Head of caudate nucleus (tissue), 42 donors: ENCODE measurements at places on chromosomes 6 and 20.

GRCh38 chr6:63543982-63544381 lies 28.3 kb upstream of the LOC128125822 start:
- no peak for DNase-seq

GRCh38 chr6:37985355-37985754 lies 165.8 kb downstream of the ZFAND3 start:
- DNase-seq = no peak

DNA sequence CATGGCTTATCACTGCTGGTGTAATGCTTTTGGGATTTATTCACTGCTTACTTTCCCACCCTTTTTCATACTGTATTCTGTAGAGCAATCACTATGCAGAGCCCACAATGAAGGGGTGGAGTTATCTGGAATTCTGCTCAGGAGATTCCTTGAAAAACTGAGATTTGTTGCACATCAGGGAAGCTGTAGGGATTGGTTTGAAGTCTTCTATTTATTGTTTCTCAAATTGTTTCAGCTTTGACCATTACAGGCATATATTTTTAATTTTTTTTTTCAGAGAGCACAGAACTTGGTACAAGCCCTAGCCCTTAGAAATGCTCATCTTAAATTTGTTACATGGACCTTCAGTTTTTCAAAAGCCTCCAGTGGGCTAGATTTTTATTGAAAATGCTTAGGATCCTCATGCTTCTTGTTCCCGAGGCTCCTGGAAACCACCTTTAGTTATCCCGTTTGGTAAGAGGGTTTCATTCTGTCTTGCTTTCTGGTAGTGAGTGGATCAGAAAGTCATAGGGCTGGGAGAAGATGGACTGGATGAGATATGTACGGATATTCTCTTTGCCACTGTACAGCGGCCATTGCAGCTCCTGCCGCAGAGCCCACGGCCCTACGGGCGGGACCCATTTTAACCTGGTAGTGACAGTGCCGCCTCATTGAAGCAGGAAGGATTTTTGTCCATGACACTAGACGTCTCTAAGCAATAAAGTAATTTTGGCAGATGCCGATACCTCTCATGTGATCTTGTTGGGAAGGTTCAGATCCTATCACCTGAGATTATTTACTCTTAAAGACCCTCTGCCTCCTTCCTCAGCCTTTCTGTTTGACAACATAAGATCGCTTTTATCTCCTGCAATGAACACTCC lies 45.3 kb upstream of the ZNF184 start:
- no peak for DNase-seq

DNA sequence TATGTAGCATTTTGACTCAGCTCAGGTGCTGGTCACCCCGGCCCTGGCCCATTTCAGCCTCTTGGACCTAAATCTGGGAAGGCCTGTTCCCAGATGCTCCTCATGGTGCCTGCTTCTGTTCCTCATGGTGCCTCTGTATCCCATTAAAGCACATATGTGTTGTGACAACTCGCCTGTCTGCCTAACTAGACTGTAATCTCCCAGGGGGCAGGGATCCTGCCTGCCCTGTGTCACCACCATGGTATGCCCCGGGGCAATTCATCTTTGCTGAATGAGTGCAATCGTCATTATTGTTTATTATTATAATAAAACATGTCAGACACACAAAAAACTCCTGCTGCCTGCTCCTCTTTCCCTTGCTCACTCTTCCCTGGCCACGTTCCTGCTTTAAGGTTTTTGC lies 62.0 kb downstream of the ZFP64 start:
- DNase-seq = no peak

DNA sequence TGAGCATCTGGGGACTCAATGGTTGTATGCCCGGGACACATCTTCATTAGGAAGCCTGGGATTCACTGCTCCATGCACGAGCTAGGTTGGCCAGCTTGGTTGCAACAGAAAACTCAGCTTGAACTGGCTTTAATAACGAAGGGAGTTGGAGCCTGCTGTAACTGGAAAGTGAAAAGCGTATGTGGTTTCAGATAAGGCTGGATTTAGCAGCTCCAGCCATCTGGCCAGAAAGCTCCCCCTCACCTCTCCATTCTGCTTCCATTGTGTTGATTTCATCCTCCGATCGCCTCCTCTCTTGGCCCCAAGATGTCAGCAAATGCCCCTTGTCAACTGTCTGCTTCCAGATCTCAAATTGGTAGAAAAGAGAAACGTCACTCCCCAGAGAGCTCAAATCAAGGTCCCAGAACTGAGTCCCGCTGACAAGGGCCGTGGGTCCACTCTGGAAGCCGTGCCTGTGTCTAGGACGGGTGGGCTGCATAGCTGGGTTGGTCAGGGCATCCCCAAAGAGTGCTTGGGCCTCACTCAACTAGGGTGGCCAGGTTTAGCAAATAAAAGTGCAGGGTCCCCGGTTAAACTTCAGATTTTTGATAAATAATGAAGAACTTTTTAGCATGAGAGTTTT lies 117.0 kb upstream of the PMEPA1 start:
- DNase-seq = no peak

GRCh38 chr6:121592261-121592935 lies 157.0 kb downstream of the GJA1 start:
- DNase-seq = no peak

GRCh38 chr6:95279616-95280015 lies 297.7 kb upstream of the MANEA start:
- no peak for DNase-seq

- DNase-seq = no peak
Observed at GRCh38 chr6:167685654-167686053, 141.1 kb upstream of the AFDN start.

GRCh38 chr6:157450931-157451742 lies 70.1 kb downstream of the ZDHHC14 start:
- DNase-seq = no peak

DNA sequence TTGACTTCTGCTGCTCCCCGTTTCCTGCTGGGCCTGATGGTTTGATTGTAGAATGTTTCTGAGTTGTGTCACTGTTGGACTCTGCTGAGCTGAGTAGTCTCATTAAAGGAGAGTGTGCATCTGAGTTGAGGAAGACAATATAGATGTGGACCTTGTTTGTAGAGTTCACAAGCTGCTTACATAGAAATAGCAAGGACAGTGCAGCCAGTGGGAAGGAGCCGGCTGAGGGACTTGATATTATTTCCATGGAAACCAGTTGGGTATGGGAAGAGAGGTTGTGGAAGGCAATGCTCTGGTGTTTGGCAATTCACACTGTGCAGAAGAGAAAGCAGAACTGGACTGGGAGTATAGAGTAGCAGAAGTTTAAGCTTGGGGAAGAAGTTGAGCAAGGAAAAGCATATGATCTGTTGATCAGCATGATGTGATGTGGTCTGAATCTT lies 14.8 kb downstream of the IGF2R start:
- no peak for DNase-seq

GRCh38 chr6:24775520-24776058 lies 852 bp downstream of the GMNN start:
- DNase-seq = no peak

- no peak for DNase-seq
Observed at GRCh38 chr6:170190046-170190445, 100.8 kb downstream of the DLL1 start.

DNA sequence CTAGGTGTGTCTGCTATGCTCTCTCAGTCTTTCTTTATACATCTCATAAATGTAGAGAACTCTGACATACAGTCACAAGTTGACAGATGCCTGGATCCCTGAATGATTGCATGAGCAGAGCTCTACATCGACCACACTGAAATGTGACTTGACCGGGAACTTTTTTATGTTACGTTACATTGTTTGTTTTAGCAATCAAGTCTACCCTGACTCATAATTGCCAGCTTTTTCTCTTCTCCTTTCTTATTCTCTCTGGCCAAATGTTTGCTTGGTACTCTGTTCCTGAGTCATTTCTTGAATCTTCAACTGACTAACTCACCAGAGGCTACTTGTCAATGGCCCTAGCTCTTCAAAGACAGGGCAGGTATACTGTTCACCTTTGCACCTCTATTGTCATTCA lies 213.6 kb upstream of the DTNBP1 start:
- DNase-seq = no peak

- no peak for DNase-seq
Observed at GRCh38 chr6:168441434-168442391, 729 bp downstream of the SMOC2 start.

DNA sequence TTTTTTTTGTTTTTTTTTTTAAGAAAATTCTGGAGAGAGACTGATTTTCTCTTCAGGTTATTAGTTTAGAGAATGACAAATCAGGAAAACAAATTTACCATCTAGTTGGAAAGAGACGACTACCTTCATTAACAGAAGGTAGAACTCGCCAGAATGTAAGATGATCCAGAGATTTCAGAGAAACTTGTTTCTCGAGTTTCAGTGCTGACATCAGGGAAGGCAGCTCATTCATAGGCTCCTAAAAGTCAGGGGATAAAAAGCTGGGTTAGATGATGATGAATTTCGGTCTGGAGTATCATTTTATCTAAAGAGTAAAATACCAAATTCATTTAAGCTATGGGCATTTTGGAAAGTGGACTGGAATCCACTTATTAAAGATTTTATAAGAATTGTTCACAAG lies 27.9 kb downstream of the ZNF334 start:
- no peak for DNase-seq

GRCh38 chr6:38775870-38776269 lies 60.8 kb downstream of the DNAH8 start:
- DNase-seq = no peak

DNA sequence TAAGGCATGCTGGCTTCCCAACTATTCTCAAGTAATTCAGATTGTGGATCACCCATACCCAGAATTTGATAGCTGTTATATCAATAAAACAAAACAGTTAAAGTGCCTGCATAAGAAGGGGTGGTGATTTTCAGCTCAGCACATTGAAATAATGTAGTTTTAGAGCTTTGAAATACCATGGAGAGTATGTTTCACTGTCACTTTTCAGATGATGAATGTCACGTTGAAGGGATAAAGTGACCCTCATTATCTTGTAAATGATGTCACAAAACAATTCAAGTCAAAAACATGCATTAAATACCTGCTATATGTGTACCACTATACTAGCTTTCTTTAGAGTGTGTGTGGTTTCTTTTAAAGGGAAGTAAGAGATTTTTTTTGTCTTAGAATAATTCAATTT lies 27.6 kb downstream of the MLIP start:
- no peak for DNase-seq

DNA sequence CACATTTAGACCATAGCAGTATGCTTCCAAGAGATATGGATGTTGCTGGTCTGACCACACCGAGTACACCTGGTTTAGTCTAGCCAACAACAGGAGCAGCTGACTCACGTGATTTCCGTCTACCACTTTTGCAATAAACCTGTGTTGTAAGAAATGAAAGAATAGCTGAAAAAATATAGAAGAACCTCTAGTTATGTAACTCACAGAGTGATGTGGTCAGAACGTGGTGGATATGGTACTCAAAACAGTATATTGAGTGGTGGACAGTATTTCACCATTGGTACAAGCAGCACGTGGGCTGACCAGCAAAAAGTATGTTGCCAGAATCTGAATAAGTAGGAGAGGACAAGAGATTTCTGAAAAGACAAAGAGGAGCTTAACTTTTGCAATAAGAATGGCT lies 226.9 kb downstream of the TBC1D7 start:
- no peak for DNase-seq

DNA sequence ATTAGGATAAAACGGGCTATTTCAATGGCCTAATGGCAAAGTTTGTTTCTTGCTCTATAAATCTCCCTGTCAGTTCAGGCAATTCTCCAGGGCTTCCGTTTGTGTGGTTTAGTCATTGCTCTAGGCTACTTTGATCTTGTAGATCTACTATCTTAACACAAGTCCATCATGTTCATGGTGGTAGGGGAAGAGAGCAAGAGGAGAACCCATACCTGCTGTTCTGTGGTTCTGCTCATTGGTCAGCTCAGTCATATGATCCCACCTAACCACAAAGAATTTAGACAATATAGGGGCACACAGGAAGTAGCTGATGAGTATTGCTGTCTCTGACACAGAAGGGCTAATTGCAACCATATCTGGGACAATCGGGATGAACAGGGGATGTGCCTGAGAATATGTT lies 4.9 kb upstream of the DEK start:
- DNase-seq = no peak

DNA sequence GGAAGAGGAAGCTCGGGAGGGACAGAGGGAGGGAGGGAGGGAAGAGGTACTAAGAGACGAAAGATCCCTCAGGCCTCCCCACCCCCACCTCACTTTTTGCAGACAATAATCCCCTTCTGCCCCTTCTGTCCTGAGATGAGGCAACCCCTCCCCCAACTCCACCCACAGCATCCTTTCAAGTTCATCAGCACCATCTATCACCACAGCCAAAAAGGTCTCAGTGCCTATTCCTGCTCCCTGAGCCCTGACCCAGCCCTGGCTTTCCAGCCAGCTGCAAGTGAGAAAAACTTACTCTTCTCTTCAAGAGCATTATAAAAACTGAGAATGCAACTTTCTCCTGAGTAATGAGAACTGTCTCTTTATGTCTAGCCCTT lies 133.2 kb upstream of the LRFN2 start:
- DNase-seq = no peak

DNA sequence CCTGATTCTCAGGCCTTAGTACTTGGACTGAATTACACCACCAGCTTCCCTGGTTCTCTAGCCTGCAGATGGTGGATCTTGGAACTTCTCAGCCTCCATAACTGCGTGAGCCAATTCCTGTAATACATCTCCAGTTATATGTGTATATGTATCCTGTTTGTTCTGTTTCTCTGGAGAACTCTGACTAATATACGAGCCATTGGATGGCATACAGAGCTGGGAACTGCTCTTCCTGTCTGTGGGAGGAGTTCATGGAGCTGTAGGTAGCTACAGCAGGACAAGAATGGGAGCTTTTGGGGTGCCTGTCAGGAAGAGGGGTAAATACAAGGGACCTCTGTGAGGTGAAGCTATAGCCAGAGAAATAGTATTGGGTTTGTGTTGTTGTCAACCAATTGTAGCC lies 41.2 kb downstream of the TMEM14A start:
- no peak for DNase-seq

DNA sequence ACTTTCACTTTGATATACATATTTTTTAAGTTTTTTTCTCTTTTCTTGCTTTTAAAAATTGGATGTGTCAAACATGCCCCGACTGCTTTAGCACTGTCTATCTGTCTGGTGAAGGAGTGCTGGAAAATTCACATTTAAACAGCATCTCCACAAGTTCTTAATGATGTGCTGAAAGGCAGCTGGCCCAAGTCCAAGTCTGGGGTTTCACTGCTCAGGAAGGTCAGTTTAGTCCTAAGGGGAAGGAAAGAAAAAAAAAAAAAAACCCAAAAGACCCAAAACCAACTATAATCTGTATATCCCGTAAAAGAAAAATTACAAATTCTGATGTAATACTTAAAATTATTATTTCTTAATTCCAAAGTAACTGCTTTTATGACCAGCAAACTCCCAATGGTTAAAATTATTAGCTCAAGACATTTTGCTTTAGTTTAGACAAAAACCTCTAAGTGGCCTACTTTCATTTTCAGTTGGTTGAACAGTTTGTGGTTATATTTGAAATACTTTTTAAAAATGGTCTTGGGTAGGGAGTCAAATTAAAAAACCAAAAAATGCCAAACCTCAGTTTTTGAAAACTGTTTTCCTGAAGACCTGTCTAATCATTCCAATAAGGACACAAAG lies 79.5 kb upstream of the PREP start:
- DNase-seq = no peak
